ENCODE measurements at places on chromosomes 3 and 15. TPM values are rescaled to one million over a fixed set of nuclear protein-coding genes. Genes with fewer than 3 reads are reported as not detected.

AAGAB gene
- 39.9 TPM for total RNA-seq

CCDC13 gene
- 1.0 TPM for total RNA-seq

CCDC39 gene
- not detected for total RNA-seq

TEX55 gene
- not detected for total RNA-seq

CCDC191 gene
- total RNA-seq = 3.8 TPM

SLC15A2 gene
- 0.64 TPM for total RNA-seq

CLDN11 gene
- 0.44 TPM for total RNA-seq

AADACL2 gene
- not detected for total RNA-seq

DNA sequence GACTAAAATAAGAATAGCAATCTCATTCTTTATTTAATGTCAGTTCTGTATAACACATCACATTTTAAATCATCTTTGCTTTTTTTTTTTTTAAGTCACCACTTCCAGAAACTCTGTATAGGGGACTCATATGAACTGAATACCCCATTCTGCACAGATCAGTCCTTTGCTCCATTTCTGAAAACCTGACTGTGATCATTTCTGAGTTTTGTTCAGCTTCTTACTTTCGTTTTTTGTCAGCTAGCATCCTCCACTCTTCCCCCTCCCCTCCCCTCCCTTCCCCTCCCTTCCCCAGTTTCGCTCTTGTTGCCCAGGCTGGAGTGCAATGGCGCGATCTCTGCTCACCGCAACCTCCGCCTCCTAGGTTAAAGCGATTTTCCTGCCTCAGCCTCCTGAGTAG lies 49.8 kb upstream of the SGO1 start:
- DNase-seq = no peak
- H3K36me3 ChIP-seq = no peaks in the 10 kb centered on the region
- no peaks in the 10 kb centered on the region for H3K4me1 ChIP-seq
- H3K4me3 ChIP-seq = no peak overlapping the region
- H3K27me3 ChIP-seq = no peaks in the 10 kb centered on the region

GRCh38 chr15:74352393-74352910 lies 15.0 kb downstream of the CYP11A1 start:
- H3K4me3 ChIP-seq = no peak overlapping the region
- DNase-seq = no peak
- no peaks in the 10 kb centered on the region for H3K4me1 ChIP-seq

- no peak overlapping the region for H3K4me3 ChIP-seq
- peaks cover 2% of the 10 kb centered on the region for H3K4me1 ChIP-seq
- no peaks in the 10 kb centered on the region for H3K36me3 ChIP-seq
- no peak overlapping the region for H3K27ac ChIP-seq
- no peaks in the 10 kb centered on the region for H3K27me3 ChIP-seq
Observed at GRCh38 chr3:107837895-107838612, 252.8 kb downstream of the CD47 start.

DNA sequence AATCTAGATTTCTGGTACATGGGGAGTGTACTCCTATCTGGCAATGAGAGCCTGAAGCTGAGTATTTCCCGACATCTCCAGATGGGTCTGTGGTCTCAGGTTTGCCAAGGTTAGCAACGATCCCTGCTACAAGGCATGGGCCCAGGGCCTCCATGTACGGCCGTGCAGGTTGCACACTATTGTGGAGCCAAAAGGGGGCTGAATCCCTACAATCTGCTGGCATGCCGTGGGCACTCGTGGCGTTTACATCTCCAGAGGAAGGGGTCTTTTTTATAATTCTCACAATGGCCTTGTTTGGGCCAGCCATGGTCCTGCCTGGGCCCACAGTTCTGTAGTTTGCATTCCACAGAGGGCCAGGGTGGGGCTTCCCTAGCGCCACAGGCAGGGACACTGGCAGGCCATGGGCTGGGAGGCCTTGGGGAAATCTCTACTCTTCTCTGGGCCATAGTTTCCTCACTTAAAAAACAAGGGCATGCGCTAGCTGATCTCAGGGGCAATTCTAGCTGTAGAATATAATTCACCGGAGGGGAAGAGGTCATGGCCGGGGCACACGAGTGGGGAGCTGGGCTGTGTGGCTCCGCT lies 68.9 kb upstream of the TLE3 start:
- no peak overlapping the region for H3K4me3 ChIP-seq
- H3K27ac ChIP-seq = no peak overlapping the region
- DNase-seq = no peak
- H3K27me3 ChIP-seq = peaks cover 5% of the 10 kb centered on the region
- H3K4me1 ChIP-seq = peaks cover 10% of the 10 kb centered on the region

DNA sequence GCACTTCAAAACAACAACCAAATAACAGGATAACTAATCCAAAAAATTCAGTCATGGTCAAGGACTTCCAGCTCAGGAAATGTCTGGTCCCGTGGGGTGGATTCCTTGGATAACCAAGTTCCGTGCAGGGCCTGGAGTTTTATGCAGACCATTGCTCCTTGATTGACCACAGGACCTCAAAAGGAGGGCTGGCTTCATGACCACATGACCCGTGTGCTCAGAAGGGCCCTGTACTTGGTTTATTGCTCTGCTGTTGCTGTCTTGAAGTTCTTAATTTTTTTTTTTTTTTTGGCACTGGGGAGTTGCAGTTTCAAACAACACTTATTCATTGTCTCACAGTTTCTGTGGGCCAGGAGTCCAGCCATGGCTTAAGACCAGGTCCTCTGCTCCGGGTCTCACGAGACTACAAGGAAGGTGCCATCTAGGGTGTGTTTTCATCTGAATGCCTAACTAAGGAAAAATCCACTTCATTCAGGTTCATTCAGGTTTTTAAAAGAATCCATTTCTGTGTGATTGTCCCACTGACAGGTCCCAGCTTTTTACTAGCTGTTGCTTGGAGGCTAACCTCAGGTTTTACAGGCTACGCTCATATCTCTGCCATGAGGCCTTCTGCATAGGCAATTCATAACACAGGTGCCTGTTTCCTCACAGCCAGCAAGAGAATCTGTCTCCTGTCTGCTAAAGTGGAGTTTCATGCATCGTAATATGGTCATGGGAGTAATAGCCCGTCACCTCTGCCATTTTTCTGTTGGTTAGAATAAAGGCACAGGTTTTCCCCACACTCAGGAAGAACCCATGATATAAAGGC lies 65.3 kb downstream of the FLNB start:
- peaks cover 2% of the 10 kb centered on the region for H3K27me3 ChIP-seq
- H3K4me1 ChIP-seq = no peaks in the 10 kb centered on the region
- H3K4me3 ChIP-seq = no peak overlapping the region
- no peaks in the 10 kb centered on the region for H3K36me3 ChIP-seq
- no peak overlapping the region for H3K27ac ChIP-seq

GRCh38 chr15:72852273-72852672 lies 68.7 kb upstream of the ADPGK start:
- H3K36me3 ChIP-seq = no peaks in the 10 kb centered on the region
- peaks cover 20% of the 10 kb centered on the region for H3K4me1 ChIP-seq
- no peak for DNase-seq
- no peak overlapping the region for H3K27ac ChIP-seq
- H3K4me3 ChIP-seq = no peak overlapping the region

DNA sequence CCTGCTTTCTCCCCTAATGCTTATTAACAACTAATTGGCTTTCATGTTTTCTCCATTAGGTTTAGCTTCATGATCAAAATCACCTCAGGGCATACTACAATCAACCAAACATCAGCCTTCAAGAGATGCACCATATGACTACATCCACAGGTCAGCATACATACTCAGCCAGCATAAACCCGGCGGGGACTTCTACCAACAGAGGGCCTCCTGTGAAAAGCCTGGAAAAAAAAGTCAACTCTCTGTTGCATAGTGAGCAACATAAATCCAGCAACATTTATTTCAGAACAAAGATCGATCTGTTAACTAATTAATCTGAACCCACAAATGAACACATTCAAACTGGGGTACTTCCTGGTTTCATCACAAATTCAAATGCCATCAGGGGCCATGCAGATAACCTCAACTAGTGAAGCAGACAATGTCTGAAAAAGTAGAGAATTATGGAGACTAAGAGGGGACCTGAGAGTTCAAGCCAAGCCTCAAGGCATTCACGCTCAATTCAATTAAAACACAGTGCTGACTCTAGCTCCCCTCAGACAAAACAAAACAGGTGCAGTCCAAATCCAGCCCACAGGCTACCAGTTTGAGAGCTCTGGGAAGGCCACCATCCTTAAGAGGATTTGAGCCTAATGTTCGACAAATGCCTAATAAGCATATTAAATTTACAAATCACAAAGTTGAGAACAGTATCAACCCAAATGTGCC lies 124.5 kb downstream of the MAGI1 start:
- H3K36me3 ChIP-seq = no peaks in the 10 kb centered on the region
- H3K4me3 ChIP-seq = no peak overlapping the region
- no peak overlapping the region for H3K27ac ChIP-seq
- DNase-seq = no peak
- no peaks in the 10 kb centered on the region for H3K27me3 ChIP-seq

- H3K36me3 ChIP-seq = no peaks in the 10 kb centered on the region
- H3K27ac ChIP-seq = no peak overlapping the region
- H3K4me3 ChIP-seq = no peak overlapping the region
- DNase-seq = no peak
- H3K4me1 ChIP-seq = no peaks in the 10 kb centered on the region
Observed at GRCh38 chr3:56351537-56351936, 116.7 kb downstream of the ERC2 start.

DNA sequence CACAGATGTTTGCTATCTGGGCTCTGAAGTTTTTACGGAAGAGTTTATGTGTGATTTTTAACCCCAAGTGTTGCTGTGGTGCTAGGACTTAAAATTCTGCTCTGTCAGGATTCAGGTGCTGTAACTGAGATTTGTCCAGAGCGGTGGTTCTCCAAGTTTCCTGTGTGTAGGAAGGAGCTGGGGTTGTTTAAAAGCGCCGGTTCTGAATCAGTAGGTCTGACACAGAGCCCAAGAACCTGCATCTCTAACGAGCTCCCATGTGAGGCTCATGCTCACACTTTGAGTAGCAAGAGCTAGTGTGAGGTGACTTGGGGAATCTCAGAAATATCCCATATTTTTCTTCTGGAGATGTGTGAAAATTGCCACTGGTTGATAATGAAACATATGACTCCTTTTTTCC lies 325.5 kb downstream of the SATB1 start:
- H3K4me1 ChIP-seq = peaks cover 2% of the 10 kb centered on the region
- no peak for DNase-seq
- no peak overlapping the region for H3K27ac ChIP-seq

- H3K36me3 ChIP-seq = no peaks in the 10 kb centered on the region
- H3K4me1 ChIP-seq = peaks cover 3% of the 10 kb centered on the region
- no peak overlapping the region for H3K27ac ChIP-seq
- H3K4me3 ChIP-seq = no peak overlapping the region
- DNase-seq = no peak
Observed at GRCh38 chr3:150114873-150115540, 144.3 kb upstream of the PFN2 start.

DNA sequence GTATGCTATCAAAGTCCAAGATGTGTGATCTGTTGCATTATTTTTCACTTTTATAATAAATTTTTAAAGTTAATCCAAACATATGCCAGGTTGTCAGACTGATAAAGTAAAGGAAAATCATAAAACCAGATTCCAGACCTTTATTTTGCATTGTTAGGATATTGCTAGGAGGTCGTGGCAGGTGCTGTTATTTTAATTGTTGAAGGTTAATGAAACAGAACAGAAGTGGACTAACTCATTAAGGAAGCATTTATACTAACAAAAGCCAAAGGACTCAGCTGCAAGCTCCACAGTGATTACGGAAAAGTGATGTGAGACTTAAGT lies 63.1 kb downstream of the DCLK3 start:
- H3K4me1 ChIP-seq = no peaks in the 10 kb centered on the region
- H3K4me3 ChIP-seq = no peak overlapping the region
- H3K36me3 ChIP-seq = no peaks in the 10 kb centered on the region
- DNase-seq = no peak
- H3K27me3 ChIP-seq = no peaks in the 10 kb centered on the region

GRCh38 chr15:40182358-40183029 lies 21.6 kb downstream of the BUB1B start:
- no peaks in the 10 kb centered on the region for H3K36me3 ChIP-seq
- no peak overlapping the region for H3K4me3 ChIP-seq
- no peak for DNase-seq
- no peaks in the 10 kb centered on the region for H3K4me1 ChIP-seq
- no peaks in the 10 kb centered on the region for H3K27me3 ChIP-seq

- H3K4me3 ChIP-seq = no peak overlapping the region
- peaks cover 2% of the 10 kb centered on the region for H3K27me3 ChIP-seq
- no peak overlapping the region for H3K27ac ChIP-seq
Observed at GRCh38 chr15:90560229-90560776, 30.6 kb downstream of the CRTC3 start.

DNA sequence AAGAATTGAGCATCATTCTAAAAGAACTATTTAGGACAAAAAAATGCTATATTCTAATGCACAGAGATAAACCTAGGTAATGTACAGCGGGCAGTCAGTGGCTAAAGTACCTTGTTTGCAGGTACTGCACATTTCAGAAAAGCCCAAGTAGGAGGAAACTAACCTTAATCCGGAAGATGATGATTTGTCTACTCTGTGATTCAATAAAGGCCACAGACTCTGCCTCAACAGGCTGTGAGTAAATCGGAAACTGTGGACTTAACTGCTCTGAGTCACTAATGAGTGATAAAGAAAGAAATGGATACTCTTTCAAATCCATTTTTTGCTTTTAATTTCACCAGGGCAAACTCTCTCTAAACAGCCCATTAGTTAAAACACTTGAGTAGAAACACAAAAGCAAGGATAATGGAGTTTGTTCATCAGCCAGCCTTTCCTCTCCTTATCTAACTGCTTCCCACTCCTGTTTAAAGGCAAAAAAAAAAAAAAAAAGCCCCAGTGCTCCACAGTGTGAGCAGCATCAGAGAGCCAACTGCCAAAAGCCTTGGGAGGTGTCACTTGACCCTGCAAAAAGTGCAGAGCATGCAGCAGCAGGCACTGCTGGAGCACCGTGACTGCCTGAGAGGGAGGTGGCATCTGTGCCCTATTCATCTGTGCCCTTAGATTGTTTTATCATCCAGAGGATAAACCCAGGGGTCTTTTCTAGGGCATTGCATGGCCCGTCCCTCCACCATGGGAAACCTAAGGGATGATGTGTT lies 187.7 kb downstream of the SATB1 start:
- peaks cover 19% of the 10 kb centered on the region for H3K4me1 ChIP-seq
- H3K27ac ChIP-seq = no peak overlapping the region
- peaks cover 1% of the 10 kb centered on the region for H3K27me3 ChIP-seq

- H3K27ac ChIP-seq = no peak overlapping the region
- H3K4me3 ChIP-seq = no peak overlapping the region
- H3K4me1 ChIP-seq = peaks cover 12% of the 10 kb centered on the region
- no peaks in the 10 kb centered on the region for H3K36me3 ChIP-seq
Observed at GRCh38 chr15:48413304-48413703, 82.1 kb downstream of the DUT start.

GRCh38 chr3:124600765-124601164 lies 129.5 kb upstream of the UMPS start:
- H3K4me1 ChIP-seq = peaks cover 23% of the 10 kb centered on the region
- H3K27me3 ChIP-seq = peaks cover 6% of the 10 kb centered on the region
- H3K27ac ChIP-seq = no peak overlapping the region

- peaks cover 21% of the 10 kb centered on the region for H3K27me3 ChIP-seq
- H3K4me1 ChIP-seq = peaks cover 15% of the 10 kb centered on the region
- no peak overlapping the region for H3K4me3 ChIP-seq
- peaks cover 18% of the 10 kb centered on the region for H3K36me3 ChIP-seq
- H3K27ac ChIP-seq = no peak overlapping the region
Observed at GRCh38 chr15:78624651-78625590, 4.1 kb upstream of the CHRNA3 start.

Measured in glutamatergic neuron (in vitro differentiated cells).